ENCODE measurements at places on chromosomes 7 and 10.

DNA sequence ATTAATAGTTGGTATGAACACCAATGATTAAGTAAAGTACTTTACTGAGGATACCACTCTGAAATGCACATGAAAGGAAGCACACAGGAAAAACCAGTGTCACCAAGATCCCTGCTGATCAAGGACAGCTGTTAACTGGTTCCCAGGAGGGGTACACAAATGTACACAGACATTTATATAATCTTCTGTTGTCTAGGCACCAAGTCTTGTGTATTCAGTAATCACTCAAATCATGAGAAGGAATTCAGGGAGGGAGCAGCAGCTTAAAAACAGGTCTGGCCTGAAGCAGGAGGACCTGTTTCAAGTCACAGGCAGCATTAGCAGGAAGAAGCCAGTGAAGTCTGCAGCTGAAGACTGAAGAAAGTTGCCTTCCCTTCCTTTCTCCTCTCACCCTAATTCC lies 18.7 kb downstream of the MPP7 start:
- DNase-seq, result no peak

- DNase-seq, result no peak
Observed at GRCh38 chr7:52506325-52506724, 529.1 kb upstream of the POM121L12 start.

DNA sequence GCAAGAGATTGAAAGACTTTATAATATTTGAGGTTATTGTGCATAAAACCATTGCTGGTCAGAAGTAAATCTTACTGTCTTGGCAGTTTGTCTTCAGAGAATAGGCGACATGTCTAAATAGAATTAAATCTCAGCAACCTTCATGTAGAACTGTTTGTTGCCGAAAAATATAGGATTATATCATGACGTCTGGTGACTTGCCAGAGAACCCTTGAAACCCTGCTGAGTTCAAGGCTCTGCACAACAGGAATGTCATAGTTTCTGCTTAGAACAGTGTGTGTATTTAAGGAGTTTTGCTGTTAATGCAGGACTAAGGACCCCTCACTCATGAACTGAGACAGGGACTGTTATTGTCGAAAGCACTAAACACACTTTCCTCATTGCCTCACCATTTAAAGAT lies 206.4 kb upstream of the ETV1 start:
- DNase-seq, result no peak

DNA sequence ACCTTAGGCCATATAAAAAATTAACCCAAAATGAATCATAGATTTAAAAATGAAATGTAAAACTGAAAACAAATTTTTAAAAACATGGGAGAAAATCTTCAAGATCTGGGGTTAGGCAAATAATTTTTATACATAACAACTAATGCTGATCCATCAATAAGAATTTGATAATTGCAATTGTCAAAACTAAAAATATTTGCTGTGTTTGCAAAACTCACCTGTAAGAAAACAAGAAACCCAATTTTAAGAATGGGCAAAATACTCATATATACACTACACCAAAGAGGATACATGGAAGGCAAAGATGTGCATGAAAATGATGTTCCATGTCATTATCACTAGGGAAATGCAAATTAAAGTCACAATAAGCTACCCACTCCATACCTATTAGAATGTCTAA lies 194.8 kb upstream of the NRP1 start:
- no peak for DNase-seq

GRCh38 chr7:6139189-6139996 lies 108.2 kb downstream of the ANKRD61 start:
- DNase-seq, result no peak

GRCh38 chr7:116492654-116493109 lies 6.9 kb upstream of the CAV2 start:
- no peak for DNase-seq

GRCh38 chr10:70722820-70723424 lies 50.6 kb downstream of the ADAMTS14 start:
- peak; percentile 70 for DNase-seq

DNA sequence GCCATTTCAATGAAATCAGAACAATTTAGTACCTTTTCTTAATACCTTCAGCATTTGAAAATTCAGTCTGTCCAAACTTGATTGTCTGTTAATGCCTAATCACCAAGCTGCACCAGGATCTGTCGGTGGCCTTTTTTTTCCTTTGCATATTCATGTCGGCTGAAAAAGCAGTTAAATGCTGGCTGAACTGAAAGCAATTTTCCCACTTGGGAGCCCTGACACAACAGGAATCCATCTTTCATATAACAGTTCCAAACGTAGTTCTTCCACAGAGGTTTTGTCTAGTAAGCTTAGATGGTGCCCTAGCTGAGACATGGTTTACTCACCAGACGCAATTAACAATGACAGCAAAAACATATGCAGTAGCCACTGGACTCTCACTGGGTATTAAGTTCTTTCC lies 83.6 kb upstream of the CHCHD3 start:
- no peak for DNase-seq

DNA sequence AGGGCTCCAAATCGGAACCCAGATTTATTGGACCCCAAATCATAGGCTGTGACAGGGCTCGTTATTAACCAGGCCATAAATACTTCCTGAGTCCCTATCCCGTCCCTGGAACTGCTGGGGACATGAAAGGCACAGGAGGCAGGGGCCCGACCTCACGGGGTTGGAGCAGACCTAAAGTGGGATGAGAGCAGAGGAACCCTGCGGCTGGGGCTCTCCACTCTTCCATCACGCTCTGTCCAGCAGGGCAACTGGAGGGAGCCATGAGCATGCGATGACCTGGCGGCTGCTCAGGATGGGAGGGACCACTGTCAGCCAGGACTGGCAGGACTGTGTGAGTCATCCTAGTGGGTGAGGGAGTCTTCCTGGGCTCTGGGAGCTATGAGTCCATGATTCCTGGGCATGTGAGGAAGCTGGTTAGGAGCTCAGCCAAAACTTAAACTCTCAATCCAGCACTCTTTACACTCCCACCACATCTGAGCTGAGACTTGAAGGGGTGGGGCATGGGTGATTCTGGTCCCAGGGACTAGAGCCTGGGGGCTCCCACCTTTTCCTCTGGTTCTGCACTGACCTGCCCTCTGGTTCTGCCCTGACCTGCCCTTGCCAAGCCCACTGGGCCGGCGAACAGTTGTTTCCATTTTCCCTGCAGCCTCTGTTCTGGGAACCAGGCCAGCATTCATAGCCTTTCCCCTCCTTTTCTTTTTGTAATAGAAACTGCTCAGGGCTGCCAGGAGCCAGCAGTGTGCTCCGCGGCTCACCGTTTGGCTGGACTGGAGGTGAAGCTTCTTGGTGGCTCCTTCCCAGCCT lies 47.1 kb downstream of the SYPL1 start:
- DNase-seq, result peak; percentile 92
